ENCODE measurements at places on chromosomes 12 and 14. TPM values are rescaled to one million over a fixed set of nuclear protein-coding genes. Genes with fewer than 3 reads are reported as not detected.

Gene GPR162
- 3.3 TPM for polyA plus RNA-seq

Gene KIF26A
- polyA plus RNA-seq = 0.06 TPM

Gene KRT75
- not detected for polyA plus RNA-seq

Gene REC8
- polyA plus RNA-seq = 2.7 TPM

Gene CIT
- 12.8 TPM for polyA plus RNA-seq

DNA sequence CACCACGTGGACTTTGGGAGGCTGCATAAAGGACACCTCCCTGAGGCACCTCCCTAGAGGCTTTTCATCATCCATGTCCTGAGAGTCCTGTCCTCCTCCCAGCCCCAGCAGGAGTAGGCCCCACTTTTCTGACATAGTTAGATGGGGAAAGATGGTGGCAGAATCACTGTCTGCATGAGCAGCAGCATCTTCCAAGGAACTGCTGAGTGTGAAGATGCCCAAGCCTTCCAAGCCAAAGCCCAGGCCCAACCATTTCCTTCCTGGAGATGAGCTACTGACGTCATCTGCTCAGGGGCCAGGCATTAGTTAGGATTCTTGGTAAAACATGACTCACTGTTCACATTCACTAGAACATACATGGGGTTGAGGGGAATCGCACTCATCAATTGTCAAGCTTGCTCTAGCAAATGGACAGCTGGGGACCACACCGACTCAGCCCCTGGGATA lies 37.3 kb downstream of the VDR start:
- peak; percentile 45 for DNase-seq

GRCh38 chr12:55715169-55715764 lies 579 bp upstream of the BLOC1S1 start:
- no peak for DNase-seq

GRCh38 chr12:130642856-130643255 lies 73.2 kb downstream of the RIMBP2 start:
- no peak for DNase-seq

DNA sequence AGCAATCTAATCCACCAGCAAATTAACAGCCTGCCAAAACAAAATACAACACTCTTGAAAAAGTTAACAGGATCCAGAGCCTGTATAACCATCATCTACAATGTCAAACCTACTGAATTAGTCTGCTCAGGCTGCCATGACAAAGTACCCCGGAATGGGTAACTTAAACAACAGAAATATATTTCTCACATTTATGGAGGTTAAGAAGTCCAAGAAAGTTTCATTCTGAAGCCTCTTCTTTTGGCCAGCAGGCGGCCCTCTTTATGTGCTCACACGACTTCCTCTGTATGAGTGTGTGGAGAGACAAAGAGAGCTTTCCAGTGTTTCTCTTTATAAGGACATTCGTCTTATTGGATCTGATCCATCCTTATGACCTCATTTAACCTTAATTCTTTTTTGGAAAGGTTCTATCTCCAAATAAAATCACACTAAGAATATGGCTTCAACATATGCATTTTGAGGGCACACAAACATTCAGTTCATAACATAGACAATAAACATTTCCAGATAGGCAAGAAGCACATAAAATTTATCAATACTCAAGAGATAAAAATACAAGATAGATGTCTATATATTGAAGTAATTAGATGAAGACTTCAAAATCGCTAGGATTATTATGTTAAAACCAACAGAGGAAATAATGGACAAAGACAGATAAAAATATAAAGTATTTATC lies 5.9 kb upstream of the RERG start:
- DNase-seq = no peak

- no peak for DNase-seq
These were observed 33.7 kb downstream of the PARP2 start for GRCh38 chr14:20377171-20377570.

DNA sequence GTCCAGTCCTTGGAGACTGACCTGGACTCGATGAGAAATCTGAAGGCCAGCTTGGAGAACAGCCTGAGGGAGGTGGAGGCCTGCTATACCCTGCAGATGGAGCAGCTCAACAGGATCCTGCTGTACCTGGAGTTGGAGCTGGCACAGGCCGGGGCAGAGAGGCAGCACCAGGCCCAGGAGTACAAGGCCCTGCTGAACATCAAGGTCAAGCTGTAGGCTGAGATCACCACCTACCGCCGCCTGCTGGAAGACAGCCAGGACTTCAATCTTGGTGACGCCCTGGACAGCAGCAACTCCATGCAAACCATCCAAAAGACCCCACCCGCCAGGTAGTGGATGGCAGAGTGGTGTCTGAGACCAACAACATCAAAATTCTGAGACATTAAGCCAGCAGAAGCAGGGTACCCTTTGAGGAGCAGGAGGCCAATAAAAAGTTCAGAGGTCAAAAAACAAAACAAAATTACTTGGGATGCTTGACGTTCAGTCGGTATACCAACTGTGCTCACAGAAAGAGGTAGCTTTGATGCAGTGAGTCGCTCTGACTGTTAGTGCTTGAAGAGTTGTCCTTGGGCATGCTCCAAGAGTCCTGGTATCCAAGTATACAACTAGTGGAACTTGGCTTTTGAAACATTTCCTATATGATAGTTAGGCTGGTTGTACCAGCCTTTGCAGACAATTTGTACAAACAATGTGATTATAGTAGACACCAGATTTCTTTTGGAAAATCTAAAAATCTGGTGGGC lies 4.8 kb downstream of the MED6 start:
- no peak for DNase-seq

DNA sequence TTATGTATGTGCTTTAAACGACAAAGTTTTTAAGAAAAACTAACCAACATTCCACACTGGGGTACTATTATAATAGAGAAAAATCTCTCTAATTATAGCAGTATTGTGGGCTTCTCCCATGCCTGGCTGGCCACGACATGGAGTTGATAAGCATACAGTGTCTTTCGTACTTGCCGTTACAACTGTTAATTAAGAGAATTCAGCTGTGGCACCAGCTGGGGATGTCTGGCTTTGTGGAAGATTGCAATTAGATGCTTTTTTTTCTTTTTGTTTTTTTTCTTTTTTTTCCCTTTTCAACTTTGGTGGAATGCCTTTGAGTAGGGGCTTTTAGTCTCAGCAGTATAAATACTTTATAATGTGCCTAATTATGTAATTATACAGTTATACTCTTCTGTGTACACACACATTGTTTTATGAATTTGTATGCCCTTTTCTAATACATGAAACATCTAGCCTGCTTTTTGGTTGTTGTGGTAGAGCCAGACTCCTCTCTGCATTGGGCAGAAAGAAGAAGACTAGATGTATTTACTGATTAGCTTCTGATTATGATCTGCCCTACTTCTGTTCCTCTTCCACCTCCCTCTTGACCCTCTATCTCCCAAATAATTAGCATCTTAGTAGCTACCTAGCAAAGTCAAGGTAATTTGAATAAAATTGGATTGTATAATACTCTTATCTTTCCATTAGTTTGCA lies 76.4 kb downstream of the SUSD6 start:
- DNase-seq = no peak

DNA sequence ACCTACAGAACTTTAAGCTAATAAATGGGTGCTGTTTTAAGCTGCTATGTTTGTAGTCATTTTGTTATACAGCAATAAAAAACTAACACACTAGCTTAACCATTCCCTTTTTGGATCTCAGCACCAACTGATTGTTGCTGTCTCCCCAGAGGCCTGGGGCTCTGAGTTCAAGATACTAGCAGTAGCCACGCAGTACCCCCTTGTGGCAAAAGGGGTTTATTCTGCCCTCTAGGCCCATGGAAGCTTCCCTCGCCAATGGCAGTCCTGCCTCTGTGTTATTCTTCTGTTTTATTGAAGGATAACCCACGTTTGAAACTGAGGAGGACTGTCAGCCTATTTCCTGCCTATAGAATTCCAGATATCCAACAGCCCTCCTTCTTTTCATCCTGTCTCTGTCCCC lies 455.3 kb upstream of the ATP2B1 start:
- DNase-seq = no peak

- DNase-seq = no peak
These were observed 235.5 kb downstream of the PAWR start for GRCh38 chr12:79455286-79455685.
